ENCODE measurements at places on chromosomes 11 and 22.
A peak's percentile ranks its signal among the peaks of the same experiment; 100 is the strongest.

DNA sequence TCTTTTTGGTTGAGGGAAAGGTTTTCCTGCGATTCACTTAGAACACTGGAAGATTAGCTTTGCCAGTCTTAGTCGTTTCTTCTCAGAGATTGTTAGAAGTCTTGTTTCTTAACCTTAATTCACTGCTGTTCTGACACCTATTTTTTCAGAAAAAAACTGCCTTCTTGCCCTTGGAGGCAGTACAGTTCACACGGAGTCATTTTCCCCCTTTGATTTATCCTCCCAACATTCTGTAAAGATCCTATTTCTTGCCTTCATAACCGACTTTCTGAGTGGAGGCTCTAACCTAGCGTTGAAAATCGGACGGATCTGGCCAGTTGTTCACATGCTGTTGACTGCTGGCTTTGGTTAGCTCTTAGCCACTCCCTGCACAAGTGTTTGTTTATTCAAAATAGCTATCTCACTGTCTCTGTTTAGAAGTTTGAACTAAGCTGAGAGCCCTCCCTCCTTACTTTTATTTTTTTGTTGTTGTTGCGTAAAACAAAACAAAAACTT, 737 bp downstream of the BCL2L13 start:
- DNase-seq: no peak

DNA sequence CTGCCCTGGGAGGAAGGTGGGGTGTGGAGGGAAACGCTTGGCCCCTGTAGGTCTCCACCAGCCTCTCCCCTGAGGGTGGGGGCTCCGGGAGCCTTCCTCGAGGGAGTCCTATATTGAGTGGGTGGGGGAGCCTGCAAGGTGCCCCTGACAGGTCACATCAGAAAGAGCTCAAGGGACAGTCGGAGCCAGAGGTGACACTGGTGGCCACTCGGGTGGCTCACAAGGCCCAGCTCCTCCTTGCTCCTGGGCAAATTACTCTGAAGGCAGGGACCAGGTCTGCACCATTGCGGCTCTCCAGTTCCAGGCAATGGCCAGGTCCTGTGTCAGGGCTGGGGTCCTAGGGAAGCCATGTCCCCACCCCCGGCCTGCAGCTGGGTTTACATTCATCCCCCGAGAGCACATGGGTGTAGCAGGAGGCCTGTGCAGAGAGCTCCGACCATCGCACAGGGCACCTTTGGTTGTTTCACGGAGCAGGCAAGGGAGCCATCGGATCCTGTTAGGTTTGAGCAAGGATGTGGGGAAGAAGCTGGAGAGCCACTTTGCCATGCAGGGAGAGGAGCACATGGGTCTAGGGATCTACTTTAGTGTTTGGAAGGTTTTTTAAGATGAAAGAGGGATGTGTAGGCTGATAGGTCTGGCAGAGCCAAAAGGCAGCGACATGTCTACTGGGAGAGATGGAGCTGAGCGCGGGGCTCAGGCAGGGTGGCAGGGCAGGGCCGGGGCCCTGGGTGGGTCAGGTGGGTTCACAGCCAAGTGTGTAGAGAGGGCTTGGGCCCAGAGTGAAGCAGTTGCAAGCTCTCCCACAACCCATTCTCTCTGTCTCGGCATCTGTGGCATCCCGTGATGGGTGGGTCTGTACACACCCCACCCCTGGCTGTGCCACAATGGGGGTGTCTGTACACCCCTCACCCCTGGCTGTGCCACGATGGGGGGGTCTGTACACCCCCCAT, 14.8 kb downstream of the CCND1 start:
- DNase-seq: no peak

DNA sequence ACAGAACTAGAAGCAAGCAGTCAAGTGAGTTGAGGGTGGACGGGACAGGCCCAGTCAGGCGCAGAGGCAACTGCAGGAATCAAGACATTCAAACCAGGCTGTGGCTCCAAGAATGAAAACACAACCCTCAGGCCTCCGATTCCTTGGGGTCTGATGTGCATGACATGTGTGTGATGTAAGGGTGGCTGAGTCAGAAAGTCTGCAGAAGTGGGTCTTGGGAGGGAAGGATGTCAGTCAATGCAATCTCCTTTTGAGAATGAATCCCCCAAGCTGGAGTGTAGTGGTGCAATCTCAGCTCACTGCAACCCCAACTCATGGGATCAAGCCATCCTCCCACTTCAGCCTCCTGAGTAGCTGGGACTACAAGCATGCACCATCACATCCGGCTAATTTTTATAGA, 15.9 kb upstream of the PDE2A start:
- DNase-seq: no peak

DNA sequence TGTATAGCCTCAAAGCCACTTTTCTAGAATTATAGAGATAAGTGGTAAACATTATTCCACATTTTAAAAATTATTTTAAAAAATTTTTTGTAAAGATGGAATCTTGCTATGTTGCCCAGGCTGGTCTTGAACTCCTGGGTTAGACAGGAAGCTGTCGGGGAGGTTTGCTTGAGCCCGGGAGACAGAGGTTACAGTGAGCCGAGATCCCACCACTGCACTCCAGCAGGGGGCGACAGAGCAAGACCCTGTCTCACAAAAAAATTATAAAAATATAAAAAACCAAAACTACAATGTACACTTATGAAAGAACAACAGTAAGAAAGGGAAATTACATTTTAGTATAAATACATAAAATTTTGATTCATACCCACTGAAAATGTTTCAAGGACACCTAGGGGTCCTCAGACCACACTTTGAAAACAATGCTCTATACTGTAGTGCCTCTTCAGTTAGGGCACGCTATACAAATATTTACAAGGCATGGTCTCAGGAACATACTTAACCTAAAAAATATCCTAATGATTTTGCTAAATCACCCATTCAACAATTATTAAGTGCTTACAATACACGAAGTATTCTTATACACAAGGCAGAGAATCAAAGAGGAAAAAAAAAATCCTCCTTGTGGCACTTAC, 111.2 kb downstream of the MRTFA start:
- no peak for DNase-seq

GRCh38 chr22:32623943-32624342, 149.3 kb downstream of the FBXO7 start:
- DNase-seq: no peak

GRCh38 chr22:40627612-40628011, 8.9 kb downstream of the MRTFA start:
- DNase-seq: no peak

DNA sequence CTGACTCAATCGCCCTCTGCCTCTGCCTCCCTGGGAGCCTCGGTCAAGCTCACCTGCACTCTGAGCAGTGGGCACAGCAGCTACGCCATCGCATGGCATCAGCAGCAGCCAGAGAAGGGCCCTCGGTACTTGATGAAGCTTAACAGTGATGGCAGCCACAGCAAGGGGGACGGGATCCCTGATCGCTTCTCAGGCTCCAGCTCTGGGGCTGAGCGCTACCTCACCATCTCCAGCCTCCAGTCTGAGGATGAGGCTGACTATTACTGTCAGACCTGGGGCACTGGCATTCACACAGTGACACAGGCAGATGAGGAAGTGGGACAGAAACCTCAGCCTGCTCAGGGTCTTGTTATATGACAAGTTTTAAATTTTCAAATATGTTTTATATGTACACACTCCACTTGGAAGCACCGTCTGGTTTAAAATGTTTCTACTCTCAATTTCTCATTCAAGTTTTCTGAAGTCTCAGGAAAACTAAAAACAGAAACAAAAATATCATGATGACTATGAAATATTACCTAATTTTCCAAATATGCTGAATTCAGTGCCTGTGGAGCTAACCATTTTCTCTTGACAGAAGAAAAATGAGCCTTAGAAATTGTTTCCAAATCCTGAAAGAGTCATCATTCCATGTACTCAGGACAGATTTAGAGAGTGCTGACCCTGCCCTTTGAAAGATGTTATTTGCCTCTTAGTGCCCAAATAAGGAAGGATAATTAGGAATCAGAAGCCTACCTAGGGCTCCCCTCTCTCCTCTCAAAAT, 48.8 kb upstream of the TOP3B start:
- DNase-seq: no peak

GRCh38 chr11:67054836-67055523, 1.7 kb upstream of the RHOD start:
- DNase-seq: peak; percentile 47

GRCh38 chr11:10392095-10393079, 62.7 kb upstream of the AMPD3 start:
- DNase-seq: no peak

DNA sequence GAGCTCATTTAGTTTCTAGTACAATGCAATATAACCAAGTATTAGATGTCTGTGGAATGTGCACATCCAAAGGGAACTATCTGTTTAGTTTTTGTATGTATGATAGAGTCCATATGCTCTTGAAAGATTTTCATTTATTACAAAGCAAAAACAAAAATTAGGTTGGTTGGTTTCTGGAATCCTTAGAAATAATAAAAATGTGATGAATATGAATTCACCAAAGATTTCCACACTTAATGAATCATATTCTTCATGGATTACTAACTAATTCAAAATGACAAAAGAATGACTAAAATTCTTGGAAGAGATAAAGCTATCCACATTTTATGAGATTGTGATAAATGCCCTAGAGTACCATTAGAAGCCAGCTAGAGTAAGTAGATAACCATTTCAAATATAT, 261.1 kb downstream of the SBF2 start:
- no peak for DNase-seq

DNA sequence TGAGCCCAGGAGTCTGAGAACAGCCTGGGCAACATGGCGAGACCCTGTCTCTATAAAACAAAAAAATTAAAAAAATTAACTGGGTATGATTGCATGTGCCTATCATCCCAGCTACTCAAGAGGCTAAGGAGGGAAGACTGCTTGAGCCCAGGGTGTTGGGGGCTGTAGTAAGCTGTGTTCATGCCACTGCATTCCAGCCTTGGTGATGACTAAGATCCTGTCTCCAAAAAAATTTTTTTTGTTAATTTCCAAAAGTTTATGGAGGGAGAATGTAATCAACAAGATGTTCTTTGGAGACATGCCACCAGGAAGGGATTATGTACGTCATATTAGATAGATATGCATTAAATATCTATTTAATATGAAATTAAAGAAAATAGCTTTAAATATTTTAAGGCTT, 267.5 kb downstream of the SBF2 start:
- DNase-seq: no peak
